GF-D8 (cell line): ENCODE measurements at places on chromosomes 7 and 10.

DNA sequence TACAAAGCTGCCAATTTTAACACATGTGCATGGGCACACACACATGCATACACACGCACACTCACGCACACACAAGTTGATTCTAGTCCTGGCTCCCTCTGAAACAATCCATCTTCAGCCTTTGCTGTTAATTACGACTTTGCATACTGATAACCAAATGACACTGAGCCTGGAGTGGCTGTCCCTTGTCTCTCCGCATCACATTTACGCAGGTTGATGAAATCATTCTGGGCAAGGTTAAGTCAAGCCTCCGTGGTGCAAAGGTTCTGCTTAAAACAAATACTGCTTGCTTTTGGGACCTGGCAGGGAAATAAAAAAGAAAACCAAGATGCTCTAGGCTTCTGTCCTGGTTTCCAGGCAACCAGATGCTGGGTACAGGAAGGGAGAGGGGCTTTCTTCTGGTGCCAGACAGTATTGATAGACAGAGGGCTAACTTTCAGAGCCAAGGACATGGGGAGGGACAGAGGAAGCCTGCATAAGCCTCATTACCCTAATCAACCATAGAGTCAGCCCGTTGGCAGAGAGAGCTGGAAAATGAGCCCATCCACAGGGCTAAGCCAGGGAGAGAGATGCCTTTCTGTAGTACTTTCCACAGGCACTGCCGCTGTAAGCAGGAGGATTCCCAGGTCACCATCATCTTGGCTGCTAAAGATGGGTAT, 233.0 kb downstream of the WDR11 start:
- no peak for DNase-seq

DNA sequence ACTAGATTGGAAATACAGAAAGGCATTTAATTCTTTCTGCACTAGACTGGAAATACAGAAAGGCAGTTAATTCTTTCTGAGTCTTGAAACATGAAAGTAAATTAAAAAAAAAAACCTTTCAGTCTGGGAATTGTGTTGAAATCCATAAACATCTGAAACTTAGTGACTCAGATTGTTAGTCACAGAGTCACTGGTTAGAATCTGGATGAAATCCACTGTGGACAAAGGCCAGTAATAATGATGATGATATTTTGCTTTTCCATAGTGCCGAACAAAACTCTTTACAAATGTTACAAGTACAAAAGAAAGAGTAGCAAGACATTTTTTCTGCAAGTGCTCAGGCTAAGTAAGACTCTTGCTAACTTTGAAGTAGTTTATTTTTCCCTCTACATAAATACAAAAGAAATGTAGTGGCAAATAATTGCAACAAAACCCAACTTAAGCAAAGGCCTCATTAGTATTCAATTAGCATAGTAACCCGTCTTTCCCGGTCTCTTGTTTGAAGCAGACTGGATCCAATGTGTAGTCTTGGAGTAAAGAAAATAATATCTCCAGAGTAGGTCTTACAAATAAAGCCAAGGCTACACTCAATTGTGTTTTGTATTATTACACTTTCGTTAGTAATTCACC, 5.8 kb upstream of the PRTFDC1 start:
- DNase-seq: no peak

DNA sequence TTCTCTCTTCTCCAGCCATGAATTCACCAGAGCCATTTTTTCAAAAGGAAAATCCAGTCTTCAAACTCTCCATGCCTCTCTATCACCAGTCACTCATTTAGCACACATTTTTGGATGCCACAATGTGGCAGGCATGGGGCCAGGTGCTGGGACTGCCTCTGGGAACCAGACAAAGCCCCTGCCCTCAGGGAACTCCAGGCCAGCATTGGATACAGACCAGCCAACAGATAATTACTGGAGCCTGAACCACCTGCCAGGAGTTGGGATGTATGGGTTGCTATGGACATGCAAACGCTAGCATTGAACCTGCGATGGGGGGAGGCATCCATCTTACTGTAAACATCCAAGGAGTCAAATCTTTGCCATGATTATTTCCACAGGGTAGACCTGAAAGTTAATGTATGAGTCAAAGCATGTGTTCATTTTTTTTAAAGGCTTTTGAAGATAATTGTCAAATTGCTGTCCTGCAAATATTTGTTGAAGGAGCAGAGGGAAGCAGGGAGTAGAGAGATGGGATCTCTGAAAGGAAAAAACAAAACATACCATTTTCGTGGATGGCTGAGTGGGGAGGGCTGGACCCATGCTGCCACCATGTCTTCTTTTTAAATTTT, 43.2 kb downstream of the SRRM3 start:
- no peak for DNase-seq

DNA sequence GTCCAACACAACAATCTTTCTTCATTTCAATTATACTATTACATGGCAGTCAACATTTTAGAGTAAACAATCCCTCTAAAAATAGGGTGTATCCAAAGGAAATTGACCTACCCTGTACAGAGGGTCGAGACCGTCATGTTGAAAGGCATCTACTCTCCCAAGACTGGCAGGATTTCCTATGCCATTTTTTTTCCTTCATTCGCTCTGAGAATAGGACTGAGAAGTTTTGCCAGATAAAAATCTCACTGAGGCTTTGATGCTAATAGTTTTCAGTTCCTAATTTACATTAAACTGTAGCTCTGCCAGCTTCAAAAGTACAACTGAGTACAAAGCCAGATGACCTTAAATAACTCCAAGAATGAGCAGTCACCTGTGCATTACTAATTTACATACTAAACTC, 84.5 kb upstream of the SEMA3C start:
- DNase-seq: no peak

DNA sequence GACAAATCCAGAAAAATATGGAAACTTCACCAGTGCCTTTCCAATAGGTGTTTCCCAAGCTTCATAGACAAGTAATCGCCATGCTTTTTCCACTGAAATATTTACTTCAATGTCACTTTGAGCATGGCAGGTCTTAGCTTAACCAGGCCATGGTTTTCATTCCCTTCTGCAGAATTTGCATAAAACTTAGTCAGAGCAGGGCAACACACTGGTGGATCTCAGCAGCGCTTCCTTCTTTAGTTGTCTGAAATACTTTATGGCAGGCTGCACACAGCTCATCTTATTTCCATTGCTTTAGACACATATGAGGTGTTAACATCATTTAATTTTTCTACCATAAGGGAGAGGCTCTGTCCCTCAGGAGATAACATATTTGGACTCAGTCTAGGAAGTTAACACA, 102.9 kb upstream of the AHR start:
- no peak for DNase-seq

GRCh38 chr10:32225976-32226375, 121.0 kb downstream of the EPC1 start:
- DNase-seq: no peak

GRCh38 chr7:107810626-107811025, 7.6 kb upstream of the SLC26A3 start:
- no peak for DNase-seq

DNA sequence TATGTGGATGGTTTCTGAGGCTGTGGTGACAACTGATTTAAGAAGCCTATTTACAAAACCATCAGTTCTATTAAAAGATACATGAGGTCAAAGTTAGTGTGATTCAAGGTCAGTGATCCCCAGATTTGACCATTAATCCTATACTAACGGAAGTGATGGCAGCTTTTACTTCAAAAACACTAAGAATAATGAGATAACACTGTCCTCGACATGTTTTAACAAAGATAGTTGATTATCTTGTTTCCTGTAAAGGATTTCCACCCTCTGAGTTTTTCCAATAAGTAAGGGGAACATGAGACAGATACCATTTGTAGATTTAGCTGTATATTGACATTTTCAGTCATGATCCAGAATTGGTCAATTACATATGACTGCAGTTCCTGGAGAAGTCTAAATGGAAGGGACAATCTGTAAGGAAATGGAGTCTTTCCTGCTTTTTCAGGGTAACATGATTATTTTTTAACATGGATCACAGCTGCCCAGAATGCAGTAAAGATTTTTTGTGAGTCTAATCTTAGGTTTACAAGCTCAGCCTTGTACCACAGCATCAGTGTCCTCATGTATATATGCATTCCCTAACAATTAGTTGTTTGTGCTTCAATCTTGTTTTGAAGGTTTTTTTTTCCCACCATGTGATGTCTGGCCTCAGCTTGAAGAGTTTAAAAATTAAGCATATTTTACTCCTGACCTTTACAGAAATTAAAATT, 188.0 kb downstream of the PPP1R9A start:
- no peak for DNase-seq

DNA sequence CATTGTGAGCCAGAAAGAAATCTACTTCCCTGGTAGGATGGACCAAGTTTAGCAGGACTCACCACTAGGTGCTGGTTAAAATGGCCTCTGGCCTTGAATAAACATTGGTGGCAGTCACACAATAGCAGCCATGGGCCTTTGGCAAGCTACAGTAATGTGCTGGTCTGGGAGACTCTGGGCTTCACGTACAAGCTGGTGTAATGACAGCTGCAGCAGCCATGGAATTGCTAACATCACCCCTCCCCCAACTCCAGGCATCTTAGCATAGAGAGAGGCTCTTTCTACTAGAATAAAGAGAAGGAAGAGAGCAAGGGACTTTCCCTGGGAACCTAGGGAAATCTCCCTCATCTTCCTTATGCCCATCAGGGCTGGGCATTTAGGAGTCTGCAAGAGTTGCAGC, 205.1 kb upstream of the SEMA3A start:
- DNase-seq: no peak

- DNase-seq: no peak
These were observed 88.8 kb upstream of the MDFIC start for GRCh38 chr7:114832906-114833595.

DNA sequence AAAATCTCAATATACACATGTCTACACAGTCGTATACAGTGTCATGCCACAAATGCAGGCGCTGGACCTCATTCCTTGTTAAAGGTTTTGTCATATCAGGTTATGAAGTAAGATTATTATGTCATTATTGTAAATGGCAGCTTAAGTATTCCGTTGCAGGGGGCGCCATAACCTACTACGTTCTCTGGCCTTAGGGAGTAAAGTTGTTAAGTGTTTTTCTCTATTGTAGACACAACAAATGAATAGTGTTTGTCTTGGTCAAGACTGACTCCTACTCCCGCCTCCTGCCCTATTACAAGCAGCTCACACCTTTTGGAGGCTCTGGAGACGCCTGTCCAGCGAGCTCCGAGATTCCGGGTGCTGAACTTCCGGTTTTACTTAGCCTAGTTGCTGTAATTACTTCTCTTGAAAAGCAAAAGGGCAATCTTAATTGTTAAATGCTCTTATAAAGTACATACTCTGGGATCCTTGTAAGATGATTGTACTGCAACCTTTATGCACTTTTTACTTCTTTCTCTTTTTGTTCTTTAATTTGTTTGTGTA, 994 bp downstream of the GATAD1 start:
- DNase-seq: peak; percentile 80

GRCh38 chr7:75642810-75643486, 95.8 kb downstream of the HIP1 start:
- peak; percentile 57 for DNase-seq

DNA sequence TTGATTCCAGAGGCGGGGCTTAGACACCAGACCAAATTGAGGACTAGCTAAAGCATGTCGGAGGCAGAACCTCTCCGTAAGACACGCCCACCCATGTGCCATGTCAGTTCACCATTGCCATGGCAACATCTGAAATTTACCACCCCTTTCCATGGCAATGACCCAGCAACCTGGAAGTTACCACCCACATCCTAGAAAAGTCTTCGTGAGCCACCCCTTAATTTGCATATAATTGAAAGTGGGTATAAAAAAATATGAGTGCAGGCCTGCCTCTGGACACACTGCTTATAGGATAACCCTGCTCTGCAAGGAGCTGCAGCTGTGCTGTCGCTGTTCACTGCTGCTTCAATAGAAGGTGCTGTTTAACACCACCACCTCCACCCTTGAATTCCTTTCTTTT, 28.0 kb downstream of the TMEM270 start:
- no peak for DNase-seq

DNA sequence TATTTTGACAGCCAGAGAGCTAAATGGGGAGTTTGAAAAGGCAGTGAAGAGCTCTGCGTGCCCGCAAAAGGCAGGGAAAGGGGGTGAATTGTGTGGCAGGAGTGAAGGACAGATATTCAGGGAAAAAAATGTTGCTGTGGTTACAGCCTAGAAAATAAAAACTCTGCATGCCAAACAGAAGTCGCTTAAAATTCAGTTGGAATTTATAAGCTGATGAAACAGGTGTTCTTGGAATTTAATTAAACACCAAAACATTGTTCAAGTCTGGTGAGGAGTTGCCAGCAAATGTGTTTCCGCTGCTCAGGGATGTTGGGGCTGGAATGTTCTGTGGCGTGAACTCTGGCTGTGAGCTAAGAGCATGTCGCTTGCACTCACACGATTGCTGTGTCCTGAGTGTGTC, 169.3 kb downstream of the ADRA2A start:
- DNase-seq: no peak

DNA sequence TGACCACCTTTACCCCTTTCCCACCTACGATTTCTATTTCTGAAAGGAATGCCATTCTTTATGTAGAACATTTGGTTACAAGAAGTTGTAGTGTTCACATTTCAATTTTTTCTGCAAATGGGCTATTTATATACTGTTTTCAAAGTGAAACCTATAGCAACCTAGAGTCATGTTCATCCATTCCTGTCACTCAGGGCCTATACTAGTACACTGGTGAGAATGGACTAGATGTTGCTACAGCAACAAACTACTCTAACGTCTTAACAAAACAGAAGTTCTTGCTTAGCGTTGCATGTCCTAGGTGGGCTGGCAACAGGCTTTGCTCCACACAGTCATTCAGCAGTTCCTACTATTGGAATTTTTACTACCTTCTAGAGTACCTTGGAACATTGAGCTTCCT, 16.3 kb downstream of the CASD1 start:
- no peak for DNase-seq

DNA sequence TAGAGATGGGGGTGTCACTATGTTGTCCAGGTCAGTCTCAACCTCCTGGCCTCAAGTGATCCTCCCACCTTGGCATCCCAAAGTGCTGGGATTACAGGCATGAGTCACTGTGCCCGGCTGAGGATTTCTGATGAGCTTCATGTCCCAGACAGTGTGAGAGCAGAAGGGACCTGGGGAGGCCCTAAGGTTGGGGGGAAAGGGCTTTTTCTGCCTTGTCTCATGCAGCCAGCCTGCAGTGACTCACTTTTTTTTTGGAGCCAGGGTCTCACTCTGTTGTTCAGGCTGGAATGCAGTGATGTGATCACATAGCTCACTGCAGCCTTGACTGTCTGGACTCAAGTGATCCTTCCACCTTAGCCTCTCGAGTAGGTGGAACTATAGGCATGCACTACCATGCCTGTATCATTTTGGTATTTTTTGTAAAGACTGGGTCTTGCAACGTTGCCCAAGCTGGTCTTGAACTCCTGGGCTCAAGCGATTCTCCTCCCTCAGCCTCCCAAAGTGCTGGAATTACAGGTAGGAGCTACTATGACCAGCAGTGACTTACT, 14.6 kb downstream of the COL26A1 start:
- no peak for DNase-seq

GRCh38 chr7:156606691-156607331, 33.8 kb upstream of the RNF32 start:
- no peak for DNase-seq

GRCh38 chr7:54757711-54758110, 1.3 kb downstream of the SEC61G start:
- DNase-seq: no peak

GRCh38 chr7:106448992-106449859, 164.4 kb upstream of the NAMPT start:
- no peak for DNase-seq

- DNase-seq: no peak
These were observed 26.2 kb upstream of the EBLN1 start for GRCh38 chr10:22244001-22244400.
